Calu3 (cell line): ENCODE measurements at places on chromosomes 11 and 22. TPM values are rescaled to one million over a fixed set of nuclear protein-coding genes. Genes with fewer than 3 reads are reported as not detected.

The HBE1 gene
- total RNA-seq: not detected in 2 replicates

The RBMXL2 gene
- total RNA-seq: not detected in 2 replicates

The BTG4 gene
- not detected in 2 replicates for total RNA-seq

The POLDIP3 gene
- 59.4 and 60.1 TPM in 2 replicates for total RNA-seq

DNA sequence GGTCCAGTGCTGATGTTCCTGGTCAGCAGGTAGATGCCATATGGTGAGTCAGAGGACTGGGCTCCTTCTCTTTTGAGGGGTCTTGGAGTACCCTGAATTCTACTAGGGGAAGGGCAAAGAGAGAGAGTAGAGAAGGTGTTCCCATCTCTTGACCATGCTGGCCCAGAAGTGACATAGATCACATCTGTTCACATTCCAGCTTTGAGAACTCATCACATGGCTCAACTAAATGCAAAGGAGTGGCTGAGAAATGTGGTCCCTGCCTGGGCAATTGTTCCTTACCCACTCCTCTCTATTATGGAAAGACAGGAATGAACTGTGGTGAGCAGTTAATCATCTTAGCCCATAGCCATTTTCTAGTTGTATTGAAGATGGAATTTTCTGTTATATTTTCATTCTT is 105.4 kb upstream of the TIMP3 start:
- H3K27ac ChIP-seq: peak overlapping the region; percentile 21
- H3K36me3 ChIP-seq: no peaks in the 10 kb centered on the region
- H3K4me1 ChIP-seq: peaks cover 36% of the 10 kb centered on the region
- DNase-seq: no peak

GRCh38 chr11:15884777-15885540 is 471.4 kb downstream of the SOX6 start:
- no peak for DNase-seq
- no peak overlapping the region for H3K4me3 ChIP-seq
- H3K36me3 ChIP-seq: no peaks in the 10 kb centered on the region

- H3K4me3 ChIP-seq: no peak overlapping the region
- no peaks in the 10 kb centered on the region for H3K27me3 ChIP-seq
- no peak overlapping the region for H3K27ac ChIP-seq
Measured at GRCh38 chr22:47619631-47620030, 857.2 kb downstream of the TBC1D22A start.

DNA sequence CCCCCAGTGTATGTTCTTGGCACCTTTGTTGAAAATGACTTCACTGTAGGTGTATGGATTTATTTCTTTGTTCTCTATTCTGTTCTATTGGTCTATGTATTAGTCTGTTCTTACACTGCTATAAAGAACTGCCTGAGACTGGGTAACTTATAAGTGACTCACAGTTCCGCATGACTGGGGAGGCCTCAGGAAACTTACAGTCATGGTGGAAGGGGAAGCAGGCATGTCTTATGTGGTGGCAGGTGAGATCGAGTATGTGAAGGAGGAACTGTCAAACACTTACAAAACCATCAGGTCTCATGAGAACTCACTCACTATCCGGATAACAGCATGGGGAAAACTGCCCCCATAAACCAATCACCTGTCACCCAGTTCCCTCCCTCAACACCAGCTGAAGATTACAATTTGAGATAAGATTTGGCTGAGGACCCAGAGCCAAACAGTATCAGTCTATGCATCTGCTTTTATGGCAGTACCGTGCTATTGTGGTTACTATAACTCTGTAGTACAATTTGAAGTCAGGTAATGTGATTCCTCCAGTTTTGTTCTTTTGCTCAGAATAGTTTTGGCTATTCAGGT is 836.2 kb downstream of the DLG2 start:
- no peak overlapping the region for H3K4me3 ChIP-seq
- no peak overlapping the region for H3K27ac ChIP-seq
- no peak for DNase-seq
- no peaks in the 10 kb centered on the region for H3K36me3 ChIP-seq

DNA sequence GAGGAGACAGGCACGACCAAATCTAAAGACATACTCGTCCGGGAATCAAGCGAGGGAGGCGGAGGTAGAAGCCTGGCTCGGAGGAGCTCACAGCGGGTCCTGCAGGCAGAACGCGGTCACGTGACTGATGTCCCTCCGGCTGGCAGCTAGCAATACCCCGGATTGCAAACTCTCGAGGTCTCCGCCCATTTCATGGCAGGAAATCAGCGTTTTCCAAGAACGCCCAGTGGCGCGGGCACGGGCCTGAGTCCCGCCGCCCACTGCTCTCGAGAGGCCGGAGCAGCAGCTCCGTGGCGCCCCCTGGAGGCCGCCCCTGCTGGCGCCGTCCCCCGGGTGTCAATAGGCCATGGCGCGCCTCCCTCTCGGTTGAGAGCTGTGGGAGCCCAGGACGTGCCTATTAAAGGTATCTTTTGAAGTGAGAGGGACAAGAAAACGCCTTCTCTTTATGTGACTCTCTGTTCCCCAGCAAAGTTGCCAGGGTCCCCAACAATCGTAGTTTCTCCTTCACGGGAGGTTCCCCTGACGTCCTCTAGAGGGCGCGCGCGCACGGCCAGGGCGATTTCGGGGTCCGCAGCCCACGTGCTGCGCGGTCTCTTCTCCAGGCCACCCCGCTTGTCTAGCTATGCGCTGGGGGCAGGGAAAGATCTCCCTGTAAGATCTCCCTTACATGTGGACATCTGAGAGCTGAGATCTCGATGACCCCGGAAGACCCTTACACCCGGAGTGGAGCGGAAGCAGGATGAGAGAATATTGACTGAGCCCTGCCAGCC is 37.3 kb upstream of the RBFOX2 start:
- peak overlapping the region; percentile 91 for H3K27ac ChIP-seq
- peak overlapping the region; percentile 86 for H3K4me3 ChIP-seq
- H3K36me3 ChIP-seq: peaks cover 14% of the 10 kb centered on the region
- peak; percentile 92 for DNase-seq
- H3K4me1 ChIP-seq: peaks cover 9% of the 10 kb centered on the region

DNA sequence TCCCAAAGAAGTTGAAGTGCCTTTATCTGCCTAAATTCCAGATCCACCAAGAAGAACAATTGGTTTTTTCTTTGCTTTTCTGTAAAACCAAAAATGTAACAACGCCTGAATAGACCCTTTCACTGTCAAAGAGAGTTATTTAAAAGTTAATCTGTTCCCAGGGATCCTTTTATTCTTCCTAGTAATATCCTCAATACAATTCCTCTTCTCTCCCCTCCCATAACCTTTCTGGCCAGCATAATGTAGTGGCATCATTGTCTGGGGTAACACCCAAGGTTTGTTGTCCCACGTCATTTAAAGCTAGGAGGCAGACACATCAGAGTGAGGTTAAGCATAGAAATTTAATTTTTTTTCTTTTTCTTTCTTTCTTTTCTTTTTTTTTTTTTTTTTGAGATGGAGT is 39.9 kb downstream of the MS4A2 start:
- no peak for DNase-seq
- peaks cover 59% of the 10 kb centered on the region for H3K4me1 ChIP-seq
- H3K27me3 ChIP-seq: no peaks in the 10 kb centered on the region
- peaks cover 11% of the 10 kb centered on the region for H3K36me3 ChIP-seq
- peak overlapping the region; percentile 95 for H3K27ac ChIP-seq
- no peak overlapping the region for H3K4me3 ChIP-seq

- no peak overlapping the region for H3K27ac ChIP-seq
- H3K4me3 ChIP-seq: peak overlapping the region; percentile 26
- peak; percentile 48 for DNase-seq
- peaks cover 48% of the 10 kb centered on the region for H3K4me1 ChIP-seq
- H3K36me3 ChIP-seq: peaks cover 6% of the 10 kb centered on the region
Measured at GRCh38 chr11:102546923-102547471, 16.4 kb upstream of the MMP7 start.

DNA sequence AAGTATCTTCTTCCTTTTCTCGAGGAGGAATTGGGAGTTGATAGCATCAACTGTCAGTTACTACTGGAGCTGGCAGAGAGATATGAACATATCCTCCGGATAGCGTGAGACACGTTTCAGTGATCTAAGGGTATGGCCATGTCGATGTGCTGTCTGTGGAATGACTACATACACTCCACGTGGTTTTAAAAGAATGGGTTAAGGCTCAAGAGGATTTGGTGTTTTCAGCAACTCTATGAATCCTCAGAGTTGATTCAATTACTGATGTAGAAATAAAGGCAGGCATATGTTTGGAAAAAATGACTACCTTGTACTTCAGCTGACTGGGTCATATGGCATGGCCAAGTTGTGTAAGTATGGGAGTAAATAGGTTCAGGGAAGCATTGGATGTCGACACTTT is 22.9 kb downstream of the MMP13 start:
- peaks cover 6% of the 10 kb centered on the region for H3K36me3 ChIP-seq
- DNase-seq: no peak
- H3K4me3 ChIP-seq: no peak overlapping the region
- no peak overlapping the region for H3K27ac ChIP-seq

DNA sequence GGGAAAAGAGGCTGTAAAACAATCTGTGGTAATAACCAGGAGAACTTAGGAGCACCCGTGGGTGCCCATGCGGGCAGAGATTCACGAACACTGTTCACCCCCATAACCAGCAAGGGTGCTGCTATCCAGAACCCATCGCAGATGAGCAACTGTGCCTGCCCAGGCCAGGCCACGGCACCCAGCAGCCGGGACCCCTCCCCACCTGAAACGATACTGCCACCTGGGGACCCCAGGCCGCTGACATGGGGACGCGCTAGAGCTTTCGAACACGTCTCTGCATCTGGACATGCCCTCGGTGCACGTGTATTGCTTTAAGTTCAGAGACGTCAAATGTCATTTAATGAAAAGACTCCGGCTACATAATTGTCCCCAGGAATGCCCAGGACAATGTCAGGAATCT is 14.3 kb upstream of the MUC2 start:
- peak overlapping the region; percentile 78 for H3K27ac ChIP-seq
- no peak overlapping the region for H3K4me3 ChIP-seq
- no peaks in the 10 kb centered on the region for H3K27me3 ChIP-seq
